ENCODE measurements at places on chromosomes 12 and 14. TPM values are rescaled to one million over a fixed set of nuclear protein-coding genes. Genes with fewer than 3 reads are reported as not detected.

The CARMIL3 gene
- total RNA-seq, result 0.69 TPM

The WASHC3 gene
- total RNA-seq, result 44.2 TPM

The CATSPERB gene
- total RNA-seq, result 0.89 TPM

The TXNDC16 gene
- 12.0 TPM for total RNA-seq

The FGF23 gene
- not detected for total RNA-seq

The WSCD2 gene
- 2.0 TPM for total RNA-seq

The KRT82 gene
- total RNA-seq, result 15.8 TPM

The ARID4A gene
- 31.6 TPM for total RNA-seq

The LARP4 gene
- total RNA-seq, result 55.7 TPM

The C3AR1 gene
- total RNA-seq, result 8.5 TPM

Data from skin of body (tissue), 3 donors.